ENCODE measurements at places on chromosomes 13 and 19.

DNA sequence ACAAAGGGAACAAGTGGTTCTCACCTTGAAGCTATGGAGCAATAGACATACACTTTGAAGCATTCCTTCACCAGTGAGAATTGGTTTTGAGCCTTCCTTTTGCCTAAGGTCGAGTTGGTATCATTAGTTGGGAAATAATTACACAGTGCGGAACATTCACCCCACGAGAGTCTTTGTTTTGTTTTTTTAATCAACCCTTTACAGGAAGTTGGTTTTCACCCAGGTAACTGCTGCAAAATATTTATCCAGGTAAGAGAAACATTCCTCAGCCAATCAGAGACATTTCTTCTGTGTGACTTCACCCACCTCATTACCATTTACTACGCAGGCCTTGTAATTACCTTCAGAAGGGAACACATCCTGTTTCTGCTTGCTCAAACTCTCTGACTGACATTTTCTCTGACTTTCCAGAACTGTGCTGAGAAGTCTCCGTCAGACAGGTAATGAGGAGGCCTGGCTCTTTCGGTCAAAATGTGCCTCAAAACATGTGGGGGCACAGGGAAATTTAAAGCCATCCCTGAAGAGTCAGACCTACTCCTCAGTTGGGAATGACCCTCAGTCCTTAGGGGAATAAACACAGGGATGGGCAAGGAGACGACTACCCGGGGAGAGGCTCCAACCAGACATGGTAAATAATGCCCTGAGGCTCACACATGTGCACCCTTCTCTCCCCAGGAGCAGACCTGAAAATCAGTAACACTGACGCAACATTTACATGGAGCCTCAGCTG is 22.7 kb upstream of the SERP2 start:
- DNase-seq: no peak

GRCh38 chr13:67763384-67763783 is 533.2 kb upstream of the PCDH9 start:
- DNase-seq: no peak

DNA sequence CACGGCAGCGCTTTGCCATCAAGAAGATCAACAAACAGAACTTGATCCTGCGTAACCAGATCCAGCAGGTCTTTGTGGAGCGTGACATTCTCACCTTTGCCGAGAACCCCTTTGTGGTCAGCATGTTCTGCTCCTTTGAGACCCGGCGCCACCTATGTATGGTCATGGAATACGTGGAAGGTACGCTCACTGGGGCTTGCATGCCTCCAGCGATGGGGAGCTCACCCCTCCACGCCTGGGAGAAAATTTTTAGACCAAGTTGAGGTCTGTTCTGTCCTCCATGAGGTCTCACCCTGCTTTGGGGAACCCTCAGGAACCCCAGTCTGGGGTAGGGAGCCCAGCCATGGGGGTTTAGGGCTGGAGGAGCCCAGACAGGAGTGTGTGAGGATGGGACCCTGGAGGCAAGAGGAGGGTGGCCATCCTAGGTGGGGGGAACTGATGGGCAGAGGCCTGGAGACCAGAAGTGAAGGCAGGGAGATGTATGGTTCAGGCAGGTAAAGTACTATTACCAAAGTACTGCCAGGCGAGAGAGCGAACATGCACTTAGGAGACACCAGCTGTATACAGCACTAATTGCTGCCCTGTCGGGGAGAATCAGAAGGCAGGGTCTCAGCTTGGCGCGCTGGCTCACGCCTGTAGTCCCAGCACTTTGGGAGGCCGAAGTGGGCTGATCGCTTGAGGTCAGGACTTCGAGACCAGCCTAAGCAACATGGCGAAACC is 22.3 kb upstream of the PIK3R2 start:
- DNase-seq: no peak

DNA sequence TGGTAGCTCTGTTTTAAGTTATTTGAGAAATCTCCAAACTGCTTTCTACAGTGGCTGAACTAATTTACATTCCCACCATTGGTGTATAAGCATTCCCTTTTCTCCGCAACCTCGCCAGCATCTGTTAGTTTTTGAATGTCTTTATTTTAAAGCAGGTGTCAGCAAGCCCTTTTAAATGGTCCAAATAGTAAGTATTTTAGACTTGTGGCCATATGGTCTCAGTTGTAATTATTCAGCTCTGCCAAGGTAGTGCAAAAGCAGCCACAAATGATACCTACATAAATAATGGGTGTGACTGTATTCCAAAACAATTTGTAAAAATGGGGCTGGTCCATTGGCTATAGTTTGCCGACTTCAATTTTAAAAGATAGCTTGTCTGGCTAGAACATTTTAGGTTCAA is 58.7 kb upstream of the TMTC4 start:
- no peak for DNase-seq

DNA sequence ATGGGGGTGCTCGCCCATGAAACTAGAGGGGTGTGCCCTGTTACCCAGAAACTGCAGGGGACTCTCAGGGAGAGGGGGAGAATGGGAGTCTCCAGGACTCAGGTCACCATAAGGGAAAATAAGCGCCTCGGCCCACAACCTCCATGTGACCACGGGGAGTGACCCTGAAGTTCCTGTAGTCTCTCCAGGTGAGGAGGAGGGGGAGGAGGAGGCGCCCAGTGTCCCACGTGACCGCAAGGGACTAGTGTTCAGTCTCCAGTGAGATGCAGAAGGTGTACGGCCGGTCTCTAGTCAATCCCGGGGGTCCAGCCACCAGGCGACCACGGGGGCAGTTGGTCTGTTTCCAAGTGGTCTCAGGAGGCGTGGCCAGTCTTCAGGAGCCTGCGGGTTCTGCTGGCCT is 16.0 kb downstream of the TM6SF2 start:
- DNase-seq: no peak

GRCh38 chr19:33063356-33063752 is 1.3 kb downstream of the RHPN2 start:
- DNase-seq: no peak

DNA sequence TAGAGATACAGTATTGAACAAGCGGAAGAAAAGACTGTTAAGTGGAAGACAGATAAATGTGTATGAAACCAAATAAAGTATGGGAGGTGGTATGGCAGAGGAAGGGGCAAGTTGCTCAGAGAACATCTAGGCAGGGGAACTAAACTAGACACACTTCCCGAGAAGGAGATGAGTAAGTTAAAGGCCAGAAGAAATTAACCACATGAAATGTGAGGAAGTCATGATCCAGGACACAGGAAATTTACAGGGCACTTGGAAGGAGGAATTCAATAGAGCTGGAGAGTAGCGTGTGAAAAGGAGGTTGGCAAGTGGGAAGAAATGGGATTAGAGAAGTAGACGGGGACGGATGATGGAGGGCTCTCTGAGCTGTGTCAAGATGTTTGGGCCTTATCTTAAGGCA is 208.8 kb downstream of the COG6 start:
- DNase-seq: no peak

DNA sequence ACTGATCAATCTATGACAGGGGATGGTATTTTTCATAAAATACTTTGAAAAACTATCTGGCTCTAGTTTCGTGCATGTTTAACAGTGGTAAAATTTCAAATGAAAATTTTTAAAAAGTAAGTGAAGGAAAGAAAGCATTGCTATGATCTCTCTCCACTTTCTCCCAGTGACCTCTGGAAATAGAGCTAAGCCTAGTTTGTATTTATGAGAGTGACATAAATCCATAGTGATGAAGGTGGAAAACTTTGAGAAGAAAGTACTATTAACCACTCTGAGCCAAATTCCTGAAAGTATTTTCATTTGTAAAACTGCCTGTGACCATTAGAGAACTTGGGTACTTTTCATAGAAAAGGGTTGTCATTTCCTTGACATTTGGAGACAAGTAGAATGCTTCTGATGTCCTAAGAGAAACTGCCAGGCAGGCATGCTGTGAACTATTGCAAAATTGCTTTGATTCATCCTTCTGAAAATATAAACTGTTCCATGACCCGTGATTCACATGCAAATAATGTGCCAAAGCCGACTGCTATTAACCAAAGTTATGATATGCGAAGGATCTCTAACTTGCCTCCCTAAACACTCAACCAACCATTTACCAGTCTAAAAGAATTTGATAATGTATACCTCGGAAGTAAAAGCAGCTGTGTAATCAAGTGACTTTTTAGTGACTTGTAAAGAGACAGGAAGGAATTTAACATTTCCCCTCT is 133.2 kb downstream of the VWA8 start:
- DNase-seq: no peak

- DNase-seq: no peak
Observed at GRCh38 chr19:40521276-40521675, 54.5 kb downstream of the SPTBN4 start.

- DNase-seq: no peak
Observed at GRCh38 chr19:295687-296370, 4.6 kb upstream of the PLPP2 start.

DNA sequence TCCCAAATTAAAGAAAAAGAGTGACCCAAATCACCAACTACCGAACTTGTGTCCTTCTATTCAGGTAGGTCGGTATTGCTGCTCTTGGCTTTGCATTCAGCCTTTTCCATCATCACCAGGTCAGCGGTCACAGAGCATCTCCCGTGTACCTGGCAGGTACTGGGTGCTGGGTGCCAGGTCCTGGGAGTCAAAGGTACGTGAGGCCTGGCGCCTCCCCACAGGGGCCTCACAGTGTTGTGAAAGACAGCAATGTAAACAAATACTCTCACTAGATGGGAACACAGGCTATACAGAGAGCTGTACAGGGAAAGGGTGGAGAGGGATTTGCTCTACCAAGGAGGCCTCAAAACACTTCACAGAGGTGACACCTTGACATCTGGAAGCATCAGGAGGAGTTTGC is 86.7 kb downstream of the ZIC5 start:
- no peak for DNase-seq

- DNase-seq: no peak
Observed at GRCh38 chr19:54415208-54415900, at the start of gene TTYH1. TTYH1 (plus strand) TSS chr19:54415464; CDS start chr19:54415553, 89 bp downstream.

- DNase-seq: no peak
Observed at GRCh38 chr19:28633319-28634018, 579.5 kb downstream of the UQCRFS1 start.

DNA sequence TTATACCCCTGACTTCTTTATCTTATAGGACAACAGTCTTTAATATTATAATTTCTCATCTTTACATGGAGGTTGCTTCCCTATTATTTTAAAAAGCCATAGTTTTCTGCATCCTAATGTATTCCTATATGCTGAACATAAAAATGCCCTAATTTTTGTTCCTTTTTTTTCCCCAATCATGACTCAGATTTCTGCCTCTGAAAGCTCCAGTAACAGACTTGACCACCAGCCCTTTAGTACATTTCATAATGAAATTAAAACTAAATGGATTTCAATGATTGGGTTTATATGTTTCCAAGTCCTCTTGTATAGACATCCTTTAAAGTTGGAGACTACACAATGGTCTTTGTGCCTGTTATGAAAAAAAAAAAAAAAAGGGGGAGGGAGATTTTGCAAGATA is 712.5 kb downstream of the DIAPH3 start:
- no peak for DNase-seq

DNA sequence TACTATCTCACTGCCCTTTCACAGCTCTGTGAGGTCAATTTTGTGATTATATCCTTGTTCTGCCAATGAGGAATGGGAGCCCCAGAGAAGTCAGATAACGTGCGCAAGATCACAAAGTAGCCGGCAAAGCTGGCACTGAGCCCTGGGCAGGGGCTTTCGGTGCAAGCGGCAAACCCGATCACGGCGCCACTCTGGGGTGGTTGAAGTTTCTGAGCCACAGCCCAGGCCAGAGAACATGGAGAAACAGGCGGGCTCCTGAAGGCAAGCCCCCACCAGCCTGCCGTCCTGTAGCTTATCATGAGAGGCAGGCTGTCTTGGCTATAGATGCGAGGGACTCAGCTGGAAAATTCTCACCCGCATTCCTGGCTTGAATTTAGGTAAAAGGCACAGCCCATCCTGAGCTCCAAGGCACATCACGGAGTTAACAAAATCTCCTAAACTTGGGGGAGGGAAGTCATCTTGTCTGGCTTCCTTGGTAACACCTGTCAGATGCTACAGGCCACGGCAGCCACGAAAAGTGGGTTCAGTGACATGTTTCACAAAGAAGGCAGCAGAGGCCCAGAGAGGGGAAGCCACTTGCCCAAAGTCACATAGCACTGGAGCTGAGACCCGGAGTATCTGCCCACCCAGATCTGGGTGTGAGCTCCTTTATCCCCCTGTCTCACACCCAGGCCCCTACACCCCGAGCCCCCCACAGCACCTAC is 12.5 kb downstream of the TNNT1 start:
- no peak for DNase-seq

DNA sequence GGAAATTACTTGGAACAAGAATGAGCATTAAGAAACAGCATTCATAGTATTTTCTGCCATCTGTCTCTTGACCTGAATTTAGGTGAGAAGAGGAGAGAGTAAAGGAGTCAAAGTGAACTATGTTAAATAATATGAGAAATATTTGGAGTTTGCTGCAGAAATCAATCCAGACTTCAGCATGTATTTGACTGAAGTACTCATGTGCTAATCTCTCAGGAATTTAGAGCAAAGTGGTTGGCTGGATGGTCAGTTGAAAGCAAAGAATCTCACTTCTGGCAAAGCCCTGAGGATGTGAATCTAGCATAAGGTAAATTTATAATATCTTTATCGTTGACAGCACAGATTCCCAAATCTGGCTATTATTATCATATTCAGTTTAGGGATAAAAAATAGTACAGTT is 394.3 kb downstream of the PCDH17 start:
- no peak for DNase-seq

- no peak for DNase-seq
Observed at GRCh38 chr19:48540110-48540509, 11.9 kb upstream of the SULT2B1 start.

GRCh38 chr13:76687467-76687866 is 198.7 kb downstream of the KCTD12 start:
- no peak for DNase-seq

- DNase-seq: no peak
Observed at GRCh38 chr19:49689133-49690078, at the start of gene ADM5. ADM5 (plus strand) TSS chr19:49689594; CDS start chr19:49689838, 244 bp downstream.

DNA sequence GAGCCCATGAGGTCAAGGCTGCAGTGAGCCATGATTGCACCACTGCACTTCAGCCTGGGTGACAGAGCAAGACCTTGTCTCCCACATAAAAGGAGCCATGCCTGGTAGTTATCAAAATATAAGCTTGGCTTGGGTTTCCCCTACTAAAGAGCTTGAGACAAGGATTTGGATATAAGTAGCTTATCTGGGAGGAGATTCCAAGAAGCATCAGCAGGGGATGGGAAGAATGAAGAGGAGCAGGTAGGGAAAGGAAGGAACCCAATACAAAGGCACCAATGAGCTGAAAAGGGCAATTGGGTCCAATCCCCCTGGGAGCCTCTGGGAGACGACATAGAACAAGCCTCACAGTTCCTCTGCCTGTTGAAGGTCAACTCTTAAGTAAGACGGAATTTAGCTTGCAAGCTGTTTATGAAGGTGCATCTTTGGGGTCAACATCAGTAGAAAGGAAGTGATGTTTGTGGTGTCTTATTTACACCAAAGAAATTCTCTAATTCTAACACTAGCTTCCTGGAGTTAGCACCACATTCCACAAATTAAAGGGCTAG is 7.4 kb upstream of the CLEC4G start:
- DNase-seq: no peak

- no peak for DNase-seq
Observed at GRCh38 chr19:34975056-34975455, 11.0 kb upstream of the ZNF792 start.

Measured in SIG-M5 (cell line).